Nephron progenitor cell (in vitro differentiated cells): ENCODE measurements at places on chromosomes 1 and 21.
A peak's percentile ranks its signal among the peaks of the same experiment; 100 is the strongest.

DNA sequence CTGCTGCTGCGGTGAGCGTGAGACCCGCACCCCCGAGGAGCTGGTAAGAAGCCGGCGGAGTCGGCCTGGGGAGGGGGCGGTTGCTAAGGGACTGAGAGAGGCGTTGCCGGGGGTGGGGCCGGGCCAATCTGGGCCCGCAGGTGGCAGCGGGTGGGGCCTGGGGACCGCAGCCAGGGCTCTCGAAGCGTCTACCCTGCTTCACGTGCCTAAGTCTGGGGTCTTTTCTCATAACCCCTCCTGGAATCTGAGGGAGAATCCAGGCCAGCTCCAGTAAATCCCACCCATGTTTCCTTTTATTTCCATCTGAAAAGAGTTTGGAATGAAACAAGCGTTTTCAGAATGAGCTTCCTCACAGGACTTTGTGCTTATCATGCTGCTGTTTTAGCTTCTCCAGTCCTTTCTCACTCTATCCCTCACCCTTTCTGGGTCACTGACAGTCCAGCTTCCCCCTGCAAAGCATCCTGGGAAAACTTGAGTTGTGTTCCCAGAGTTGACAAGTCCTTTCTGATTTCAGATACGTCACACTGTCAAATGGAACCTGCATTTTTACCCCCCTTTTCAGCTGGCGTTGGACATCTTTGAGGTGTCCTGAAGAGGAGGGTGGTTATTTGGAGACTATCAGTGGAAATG lies 431 bp downstream of the CLCN6 start:
- no peak for DNase-seq

DNA sequence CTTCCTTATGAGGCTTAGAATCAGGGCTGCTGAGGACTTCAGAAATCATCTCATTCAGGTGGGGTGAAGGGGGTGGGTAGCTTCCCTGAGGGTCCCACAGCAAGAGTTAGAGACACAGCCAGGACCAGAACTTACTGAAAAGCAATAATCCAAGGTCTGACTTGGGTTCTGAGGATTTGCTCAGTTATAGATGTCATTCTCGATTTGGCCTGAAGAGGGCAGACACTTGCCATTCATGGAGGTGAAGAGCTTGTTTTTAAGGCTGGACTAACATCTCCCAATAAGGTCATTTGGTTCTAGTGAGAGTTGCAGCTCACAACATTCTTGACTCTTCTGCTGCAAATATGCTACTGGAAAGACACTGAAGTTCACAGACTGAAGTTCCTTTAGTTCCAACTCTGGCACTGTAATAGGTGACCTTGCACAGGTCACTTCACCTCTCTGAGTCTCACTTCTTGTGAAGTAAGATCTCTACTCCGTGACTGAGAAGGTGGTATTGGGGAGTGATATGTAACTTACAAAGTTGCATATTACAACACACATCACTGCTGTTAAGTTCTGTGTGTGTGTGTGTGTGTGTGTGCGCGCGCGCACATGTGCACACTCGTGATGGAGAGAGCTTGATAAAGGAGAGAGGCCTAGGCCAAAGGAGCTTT lies 69.8 kb upstream of the DIRAS3 start:
- peak; percentile 55 for DNase-seq

- DNase-seq = no peak
Observed at GRCh38 chr1:72670902-72671301, 388.6 kb upstream of the NEGR1 start.

GRCh38 chr1:160797861-160798273 lies 1.9 kb downstream of the LY9 start:
- no peak for DNase-seq

DNA sequence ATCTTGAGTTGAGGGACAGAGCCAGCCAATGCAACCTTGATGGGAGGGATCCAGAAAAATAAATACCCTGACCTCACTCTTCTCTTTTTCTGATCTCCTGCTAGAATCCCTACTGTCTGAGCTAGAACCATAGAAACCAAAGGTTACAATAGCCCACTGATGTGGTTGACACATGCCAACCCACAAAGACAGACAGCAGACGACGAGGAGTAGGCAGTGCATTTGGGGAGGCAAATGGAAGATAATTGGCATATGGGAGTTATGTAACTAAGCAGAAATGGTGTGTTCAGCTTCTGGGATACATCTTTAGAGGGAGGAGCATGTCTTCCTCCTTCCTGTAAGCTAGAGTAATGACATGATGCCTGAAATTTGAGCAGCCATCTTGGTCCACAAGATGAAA lies 171.7 kb upstream of the FGGY start:
- no peak for DNase-seq

DNA sequence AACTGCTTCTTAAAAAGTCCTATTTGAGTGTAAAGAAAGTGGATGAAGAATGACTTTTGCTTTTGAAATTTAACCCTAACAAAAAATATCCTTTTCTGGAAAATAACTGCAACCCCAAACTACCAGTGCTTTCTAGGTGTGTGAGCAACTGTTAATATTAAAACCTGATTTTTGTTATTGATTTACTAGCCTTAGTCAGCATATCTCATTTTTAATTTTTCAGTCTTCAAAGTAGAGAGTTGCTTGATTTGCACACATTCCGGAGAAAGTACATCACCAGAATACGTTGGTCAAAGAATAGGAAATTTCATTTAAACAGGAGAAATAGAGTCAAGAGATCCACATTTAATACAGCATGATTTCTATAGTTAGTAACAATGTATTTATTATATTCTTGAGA lies 141.8 kb upstream of the ADAMTS5 start:
- no peak for DNase-seq

- no peak for DNase-seq
Observed at GRCh38 chr1:4027492-4028138, 127.5 kb upstream of the C1orf174 start.

DNA sequence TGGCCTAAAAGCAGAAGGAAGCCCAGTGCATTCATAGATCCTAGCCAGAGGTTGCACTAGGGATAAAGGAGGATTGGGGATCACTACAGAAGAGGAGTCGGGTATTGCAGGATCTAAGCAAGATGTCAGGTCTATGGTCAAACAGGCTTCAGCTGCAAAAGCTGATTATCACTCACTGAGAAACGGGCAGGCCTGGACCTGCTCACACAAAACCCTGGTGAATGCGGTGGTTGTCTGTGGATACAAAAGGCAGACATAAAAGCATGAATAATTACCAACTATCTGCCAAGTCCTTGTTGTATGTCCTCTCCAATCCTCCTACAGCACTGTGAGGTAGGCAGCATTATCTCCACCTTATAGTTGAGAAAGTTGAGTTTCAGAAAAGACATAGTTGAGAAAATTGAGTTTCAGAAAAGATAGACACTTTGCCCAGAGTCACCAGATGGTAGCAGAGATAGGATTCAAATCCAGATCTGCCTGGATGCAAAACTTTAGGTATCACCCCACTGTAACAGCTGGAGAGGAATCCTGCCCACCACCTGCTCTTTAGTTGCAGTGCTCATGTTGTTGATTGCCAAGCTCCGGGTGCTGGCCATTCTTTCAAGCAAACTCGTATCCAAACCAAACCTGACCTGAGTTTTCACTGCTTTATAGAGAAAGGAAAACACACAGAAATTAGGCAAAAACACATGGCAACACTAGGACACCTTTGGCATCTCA lies 49.6 kb upstream of the HOOK1 start:
- no peak for DNase-seq

- no peak for DNase-seq
Observed at GRCh38 chr21:17784180-17784598, 35.0 kb downstream of the C21orf91 start.

GRCh38 chr1:168386949-168387586 lies 106.4 kb downstream of the TBX19 start:
- DNase-seq = peak; percentile 49

DNA sequence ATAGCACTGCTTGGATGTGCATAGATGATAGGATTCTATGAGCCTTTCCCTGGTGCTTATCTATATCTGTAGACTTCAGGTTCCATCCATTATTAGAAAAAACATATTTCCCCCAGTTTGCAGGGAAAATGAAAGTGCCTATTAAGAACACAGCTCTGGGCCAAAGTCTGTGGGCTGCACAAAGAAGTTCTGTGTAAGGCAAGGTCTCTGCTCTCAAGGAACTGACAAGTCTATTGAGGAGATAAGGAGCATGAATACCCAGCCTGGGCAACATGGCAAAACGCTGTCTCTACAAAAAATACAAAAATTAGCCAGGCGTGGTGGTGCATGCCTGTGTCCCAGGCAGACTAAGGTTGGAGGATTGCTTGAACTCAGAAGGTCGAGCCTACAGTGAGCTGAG lies 22.3 kb upstream of the SDE2 start:
- DNase-seq = no peak

- DNase-seq = no peak
Observed at GRCh38 chr1:43986712-43987111, 4.7 kb upstream of the CCDC24 start.

- DNase-seq = no peak
Observed at GRCh38 chr1:168535536-168535935, 8.3 kb downstream of the XCL2 start.

DNA sequence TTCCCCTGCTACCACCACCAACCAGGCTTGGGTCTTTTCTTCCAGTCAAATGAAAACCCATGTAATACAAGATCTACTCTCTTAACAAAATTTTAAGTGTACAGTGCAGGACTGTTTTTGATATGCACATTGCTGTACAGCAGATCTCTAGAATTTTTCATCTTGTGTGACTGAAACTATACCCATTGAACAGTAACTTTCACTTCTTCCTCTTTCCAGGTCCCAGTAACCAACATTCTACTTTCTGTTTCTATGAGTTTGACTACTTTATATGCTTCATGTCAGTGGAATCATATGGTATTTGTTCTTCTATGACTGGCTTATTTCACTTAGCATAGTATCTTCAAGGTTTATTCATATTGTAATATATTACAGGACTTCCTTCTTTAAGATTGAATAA lies 45.3 kb upstream of the PLPPR4 start:
- no peak for DNase-seq

DNA sequence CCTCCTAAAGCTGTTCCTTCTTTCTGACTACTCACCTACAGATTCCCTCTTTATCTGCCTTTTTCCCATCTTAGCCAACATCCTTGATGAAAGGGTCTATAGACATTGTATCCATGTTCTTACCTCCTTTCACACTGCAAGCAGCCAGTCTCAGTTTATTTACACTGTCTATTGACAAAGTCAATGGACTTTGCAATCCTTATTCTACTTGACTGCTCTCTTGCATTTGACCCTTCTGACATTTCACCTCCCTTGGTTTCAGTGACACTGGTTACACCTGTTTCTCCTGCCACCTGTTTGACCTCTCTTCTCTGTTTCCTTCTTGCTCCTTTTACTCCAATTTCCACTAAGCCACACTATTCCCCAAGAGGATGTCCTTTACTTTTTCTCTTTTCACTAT lies 224.0 kb upstream of the SNX7 start:
- no peak for DNase-seq

DNA sequence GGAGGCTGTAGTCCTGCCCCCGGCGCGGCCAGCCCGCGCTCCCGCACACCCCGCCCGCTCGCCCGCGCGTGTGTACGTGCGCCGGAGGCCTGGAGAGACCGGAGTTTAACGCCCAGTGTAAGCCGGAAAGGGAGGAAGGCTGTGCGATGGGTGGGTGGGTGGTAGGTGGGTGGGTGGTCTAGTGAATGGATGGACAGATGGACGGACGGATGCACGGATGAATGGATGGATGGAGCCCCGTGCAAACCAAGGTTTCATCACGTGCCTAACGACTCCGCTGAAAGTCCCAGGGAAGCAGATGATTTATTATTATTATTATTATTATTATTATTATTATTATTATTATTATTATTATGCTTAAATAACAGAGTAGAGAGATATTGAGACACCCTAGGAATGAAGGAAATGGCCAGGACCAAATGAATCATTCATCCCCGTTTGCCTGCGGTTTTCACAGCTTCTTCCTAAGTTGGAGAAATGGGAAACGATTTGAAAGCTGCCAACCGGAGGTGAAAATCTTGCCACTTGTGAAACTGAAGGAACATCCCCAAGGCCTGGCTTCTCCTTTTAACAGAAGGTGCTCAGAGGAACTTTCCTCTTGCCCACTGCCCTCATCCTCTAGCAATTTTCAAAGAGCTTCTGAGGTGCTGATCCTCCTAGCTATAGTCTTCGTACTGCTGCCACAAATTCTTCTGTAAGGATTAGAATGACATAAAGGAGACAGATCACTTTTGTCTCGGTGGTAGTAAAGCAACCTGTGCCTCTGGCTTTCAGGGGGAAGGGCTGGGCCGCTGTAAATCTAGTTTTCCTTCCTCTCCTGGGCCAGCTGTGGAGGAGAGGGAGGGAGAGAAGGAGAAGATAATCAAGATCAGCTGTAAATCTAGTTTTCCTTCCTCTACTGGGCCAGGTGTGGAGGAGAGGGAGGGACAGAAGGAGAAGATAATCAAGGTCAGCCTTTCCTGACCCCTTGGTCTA lies 648 bp upstream of the RGS7 start:
- peak; percentile 9 for DNase-seq

GRCh38 chr1:1250786-1251284 lies 4.3 kb upstream of the C1QTNF12 start:
- DNase-seq = no peak

DNA sequence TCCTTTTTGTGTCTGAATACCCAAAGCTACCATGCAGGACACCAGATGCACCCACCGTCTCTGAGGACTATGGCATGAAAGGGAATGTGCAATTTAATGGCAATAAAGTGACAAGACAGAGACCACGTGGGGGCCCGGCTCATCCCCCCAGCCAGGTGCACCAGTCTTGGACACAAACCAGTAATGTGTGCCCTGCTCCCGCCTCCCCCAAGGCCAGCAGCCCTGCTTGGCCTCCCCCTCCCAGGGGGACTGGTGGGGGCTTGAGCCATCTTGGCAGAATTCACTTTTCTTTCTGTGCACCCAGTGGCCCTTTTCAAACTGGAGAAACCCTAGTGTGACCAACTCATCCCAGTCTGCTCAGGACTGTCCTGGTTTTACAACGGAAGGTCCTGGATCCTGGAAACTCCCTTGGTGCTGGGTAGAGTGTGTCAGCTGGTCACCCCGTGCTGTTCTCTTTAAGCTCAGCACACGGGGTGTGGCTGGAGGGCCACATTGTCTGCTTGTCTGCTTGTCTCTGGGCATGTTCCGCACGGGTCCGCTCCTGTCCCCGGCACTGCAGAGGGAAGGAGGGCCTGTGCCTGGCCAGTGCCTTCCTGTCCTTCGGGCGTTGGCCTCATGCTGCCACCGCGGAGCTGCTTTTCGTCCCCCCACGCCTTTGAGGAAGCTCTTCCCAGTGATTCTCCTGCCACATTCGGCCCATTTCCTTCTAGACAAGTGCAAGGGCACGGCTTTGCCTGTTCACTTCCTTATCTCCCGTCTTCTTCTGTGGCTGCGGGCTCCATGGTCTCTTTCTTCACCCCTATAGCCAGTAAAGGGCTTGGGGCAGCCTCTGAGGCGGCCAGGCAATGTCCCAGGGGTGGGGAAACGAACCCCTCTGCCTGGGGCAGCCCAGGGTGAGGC lies 45.8 kb upstream of the TTC34 start:
- no peak for DNase-seq

- DNase-seq = no peak
Observed at GRCh38 chr1:19786988-19787423, 12.7 kb downstream of the TMCO4 start.

DNA sequence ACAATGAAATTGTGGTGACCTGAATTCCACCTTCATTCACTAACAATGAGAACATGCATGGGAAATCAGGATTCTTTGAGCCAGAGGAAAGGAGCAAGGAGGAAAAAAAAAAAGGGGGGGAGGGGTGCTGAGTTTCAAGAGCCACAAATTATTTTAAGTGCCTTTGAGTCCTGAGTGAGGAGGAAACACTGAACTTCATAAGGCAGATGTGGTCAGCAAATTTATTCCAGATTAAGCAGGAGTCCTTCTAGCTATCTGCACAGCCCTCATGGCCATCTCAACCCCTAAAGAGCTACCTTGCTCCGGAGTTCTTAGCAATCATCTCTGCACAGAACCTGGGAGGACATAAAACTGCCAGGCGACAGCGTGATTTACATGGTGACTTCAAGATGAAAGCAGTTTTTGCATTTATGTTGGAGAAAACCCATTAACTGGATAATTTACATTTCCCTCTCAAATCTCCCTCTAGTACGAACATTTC lies 21.7 kb downstream of the ASTN1 start:
- DNase-seq = peak; percentile 43
